ENCODE measurements at places on chromosomes 7 and 10. TPM values are rescaled to one million over a fixed set of nuclear protein-coding genes. Genes with fewer than 3 reads are reported as not detected.

The NXPH1 gene
- total RNA-seq: 33.5 TPM

The WNT16 gene
- total RNA-seq: 0.31 TPM

The C10orf67 gene
- 0.31 TPM for total RNA-seq

The NKX2-3 gene
- total RNA-seq: not detected

The CYP26C1 gene
- total RNA-seq: 0.63 TPM

The IRF5 gene
- 1.3 TPM for total RNA-seq

The PRPF18 gene
- 45.4 TPM for total RNA-seq

The AKR1D1 gene
- total RNA-seq: not detected

The TAS2R41 gene
- not detected for total RNA-seq

The SPDYE3 gene
- total RNA-seq: not detected

The CNNM1 gene
- total RNA-seq: 5.6 TPM

The ARHGAP19 gene
- total RNA-seq: 9.4 TPM

The ASZ1 gene
- not detected for total RNA-seq

The CDC14C gene
- total RNA-seq: not detected

The DMBT1 gene
- under 0.01 TPM for total RNA-seq

The ANKRD7 gene
- total RNA-seq: 4.4 TPM

The MUC3A gene
- total RNA-seq: 0.63 TPM

The CLDN4 gene
- total RNA-seq: 0.63 TPM

The ITIH5 gene
- 12.2 TPM for total RNA-seq

The DGKI gene
- 201 TPM for total RNA-seq

The HOGA1 gene
- total RNA-seq: 0.31 TPM

The ZMIZ1 gene
- total RNA-seq: 75.1 TPM

The CYP2C19 gene
- not detected for total RNA-seq

The TMEM178B gene
- 79.5 TPM for total RNA-seq

The SYT15 gene
- total RNA-seq: 0.31 TPM

The HMX3 gene
- not detected for total RNA-seq

The TSPAN15 gene
- total RNA-seq: 5.0 TPM

The TWIST1 gene
- not detected for total RNA-seq

The UTF1 gene
- total RNA-seq: not detected

The SFTPA1 gene
- total RNA-seq: not detected

Data from parietal lobe (tissue), 2 donors.